Mesendoderm (in vitro differentiated cells): ENCODE measurements at places on chromosomes 2 and 18.

DNA sequence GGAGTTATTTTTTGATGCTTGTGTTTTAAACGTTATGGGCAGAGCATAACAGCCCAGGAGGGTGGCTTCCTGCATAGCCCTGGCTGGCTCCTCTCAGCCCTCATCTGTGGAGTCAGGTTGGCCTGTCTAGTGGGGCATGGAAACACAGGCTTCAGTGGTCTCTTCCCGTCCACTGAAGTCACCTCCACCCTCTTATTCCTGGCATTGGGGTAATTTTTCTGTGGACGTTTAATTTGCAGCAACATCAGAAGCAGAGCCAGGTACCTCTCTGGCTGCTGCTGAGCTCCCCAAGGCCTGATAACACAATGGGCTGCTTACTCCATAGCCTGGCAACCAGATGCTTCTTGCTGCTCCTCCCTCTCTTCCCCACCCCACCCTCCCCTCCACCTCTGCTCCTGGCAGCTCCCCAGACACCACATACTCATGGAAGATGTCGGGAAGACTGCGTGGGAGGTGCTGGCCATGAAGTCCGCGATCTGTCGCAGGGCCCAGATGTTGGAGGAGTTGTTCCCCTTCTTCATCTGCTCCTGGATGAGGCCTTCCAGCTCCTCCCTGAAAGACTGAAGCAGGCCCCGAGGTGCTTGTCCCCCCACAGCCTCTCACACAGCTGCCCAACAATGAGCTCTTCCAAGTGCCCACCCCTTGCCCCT is 64.0 kb downstream of the ADD2 start:
- no peaks in the 10 kb centered on the region for H3K36me3 ChIP-seq
- DNase-seq: peak; percentile 26

GRCh38 chr2:20578895-20579825 is 71.7 kb downstream of the HS1BP3 start:
- H3K27ac ChIP-seq: peak overlapping the region; percentile 65
- H3K4me1 ChIP-seq: peaks cover 6% of the 10 kb centered on the region

DNA sequence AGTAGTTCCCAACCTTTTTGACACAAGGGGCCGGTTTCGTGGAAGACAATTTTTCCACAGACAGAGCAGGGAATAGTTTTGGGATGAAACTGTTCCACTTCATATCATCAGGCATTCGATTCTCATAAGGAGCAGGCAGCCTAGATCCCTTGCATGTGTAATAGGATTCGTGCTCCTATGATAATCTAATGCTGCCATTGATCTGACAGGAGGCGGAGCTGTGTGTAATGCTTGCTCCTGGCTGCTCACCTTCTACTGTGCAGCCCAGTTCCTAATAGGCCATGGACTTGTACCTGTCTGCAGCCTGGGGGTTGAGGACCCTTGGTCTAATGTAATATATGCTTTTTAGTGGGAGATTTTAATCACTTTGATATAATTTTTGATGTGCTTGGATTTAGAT is 188.7 kb upstream of the KLHL14 start:
- H3K36me3 ChIP-seq: no peaks in the 10 kb centered on the region
- H3K4me1 ChIP-seq: no peaks in the 10 kb centered on the region
- DNase-seq: no peak
- no peak overlapping the region for H3K4me3 ChIP-seq
- no peak overlapping the region for H3K27ac ChIP-seq
- no peaks in the 10 kb centered on the region for H3K27me3 ChIP-seq

GRCh38 chr2:28981016-28981441 is at the start of gene TOGARAM2:
TSS of gene TOGARAM2 (plus strand) at chr2:28981298. CDS start at chr2:28994835, 13,537 bp downstream.
- no peak within 1 kb of the TSS for H3K4me3 ChIP-seq
- H3K4me1 ChIP-seq: no peaks in the 10 kb centered on the region
- no peak within 1 kb of the TSS for H3K27ac ChIP-seq
- no peaks in the 10 kb centered on the region for H3K27me3 ChIP-seq
- no peaks in the 10 kb centered on the region for H3K36me3 ChIP-seq
- DNase-seq: no peak

DNA sequence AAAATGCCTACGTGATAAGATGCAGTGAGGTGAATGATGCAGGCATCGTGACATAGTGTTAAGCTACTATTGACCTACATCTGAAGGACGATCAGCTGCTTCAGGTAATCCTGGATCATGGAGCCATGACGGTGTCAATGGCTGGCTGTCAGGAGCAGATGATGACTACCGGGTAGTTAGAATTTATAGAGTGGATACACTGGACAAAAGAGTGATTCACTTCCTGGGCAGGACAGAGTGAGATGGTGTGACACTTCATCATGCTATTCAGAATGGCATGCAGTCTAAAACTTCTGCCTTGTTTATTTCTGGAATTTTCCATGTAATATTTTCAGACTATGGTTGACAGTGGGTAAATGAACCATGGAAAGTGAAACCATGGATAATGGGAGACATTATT is 29.5 kb downstream of the METTL8 start:
- H3K27ac ChIP-seq: no peak overlapping the region
- H3K36me3 ChIP-seq: no peaks in the 10 kb centered on the region
- peaks cover under 1% of the 10 kb centered on the region for H3K4me1 ChIP-seq
- no peak overlapping the region for H3K4me3 ChIP-seq
- DNase-seq: no peak

- H3K27ac ChIP-seq: no peak overlapping the region
- H3K36me3 ChIP-seq: peaks cover 5% of the 10 kb centered on the region
- no peak overlapping the region for H3K4me3 ChIP-seq
- H3K27me3 ChIP-seq: no peaks in the 10 kb centered on the region
- H3K4me1 ChIP-seq: no peaks in the 10 kb centered on the region
- DNase-seq: no peak
Measured at GRCh38 chr18:49788327-49788898, 24.9 kb downstream of the ACAA2 start.

DNA sequence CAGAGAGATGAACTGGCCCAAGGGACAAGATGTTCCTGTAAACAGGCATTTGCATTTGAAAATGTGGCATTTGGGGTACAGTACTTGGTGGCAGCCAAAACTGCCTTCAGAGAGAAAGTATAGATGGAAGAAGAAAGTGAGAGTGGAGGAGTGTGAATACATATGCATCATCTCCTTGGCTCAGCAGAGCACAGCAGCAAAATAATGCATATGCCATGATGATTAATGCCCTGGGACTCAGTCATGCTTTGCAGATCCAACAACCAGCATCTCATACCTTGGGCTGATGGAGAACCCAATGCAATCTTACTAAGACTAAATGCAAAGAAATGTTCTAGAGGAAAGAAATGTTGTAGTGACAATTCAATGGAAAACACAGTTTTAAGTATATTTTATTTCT is 29.7 kb upstream of the CYTIP start:
- H3K36me3 ChIP-seq: no peaks in the 10 kb centered on the region
- H3K27me3 ChIP-seq: no peaks in the 10 kb centered on the region
- DNase-seq: no peak
- H3K27ac ChIP-seq: no peak overlapping the region
- no peak overlapping the region for H3K4me3 ChIP-seq
- H3K4me1 ChIP-seq: peaks cover 3% of the 10 kb centered on the region

GRCh38 chr2:195560209-195560895 is 96.7 kb upstream of the SLC39A10 start:
- no peaks in the 10 kb centered on the region for H3K4me1 ChIP-seq
- no peaks in the 10 kb centered on the region for H3K36me3 ChIP-seq
- H3K27me3 ChIP-seq: no peaks in the 10 kb centered on the region
- no peak for DNase-seq
- no peak overlapping the region for H3K4me3 ChIP-seq
- no peak overlapping the region for H3K27ac ChIP-seq

DNA sequence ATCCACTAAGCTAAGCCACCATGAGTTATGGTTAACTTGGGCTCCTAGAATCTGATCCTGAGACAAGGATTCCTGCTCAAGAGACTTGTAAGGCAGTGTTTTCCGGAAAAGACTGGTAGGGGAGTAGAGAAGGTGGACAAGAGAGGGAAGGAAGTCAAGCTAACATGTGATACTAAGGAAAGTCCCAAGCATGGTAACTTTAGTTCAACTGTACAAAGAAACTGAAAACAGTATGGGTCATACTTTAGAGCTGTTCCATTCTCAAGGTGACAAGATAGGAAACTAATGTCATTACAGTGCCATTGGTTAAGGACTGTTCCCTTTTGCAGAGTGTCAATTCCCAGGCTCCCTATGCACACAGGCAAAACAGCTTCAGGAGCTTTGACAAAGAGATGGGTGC is 5.8 kb downstream of the MYO5B start:
- H3K36me3 ChIP-seq: no peaks in the 10 kb centered on the region
- DNase-seq: no peak
- peaks cover 24% of the 10 kb centered on the region for H3K27me3 ChIP-seq

- H3K4me3 ChIP-seq: no peak overlapping the region
- H3K36me3 ChIP-seq: no peaks in the 10 kb centered on the region
- H3K4me1 ChIP-seq: no peaks in the 10 kb centered on the region
- H3K27ac ChIP-seq: no peak overlapping the region
Measured at GRCh38 chr18:73101977-73102376, 234.2 kb upstream of the NETO1 start.

DNA sequence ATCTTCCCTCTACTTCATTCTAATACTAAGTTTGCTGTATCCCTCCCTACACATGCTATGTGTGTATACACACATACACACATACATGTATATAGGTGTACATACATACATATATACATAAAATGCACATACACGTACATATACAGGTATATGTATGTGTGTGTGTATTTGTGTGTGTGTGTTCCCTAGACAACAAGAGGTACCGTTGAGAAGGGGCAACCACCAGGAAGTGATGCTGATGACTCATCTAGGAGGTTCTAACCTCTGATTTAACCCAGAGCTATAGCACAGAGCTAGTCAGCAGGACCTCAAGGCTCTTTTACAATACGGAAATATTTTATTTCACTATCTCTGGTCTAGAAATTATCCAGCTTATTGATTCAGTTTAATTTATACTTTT is 139.2 kb downstream of the LAMA3 start:
- no peaks in the 10 kb centered on the region for H3K4me1 ChIP-seq
- no peaks in the 10 kb centered on the region for H3K36me3 ChIP-seq

GRCh38 chr2:54770676-54771075 is 47.2 kb downstream of the EML6 start:
- H3K4me1 ChIP-seq: no peaks in the 10 kb centered on the region
- DNase-seq: no peak
- no peak overlapping the region for H3K4me3 ChIP-seq

DNA sequence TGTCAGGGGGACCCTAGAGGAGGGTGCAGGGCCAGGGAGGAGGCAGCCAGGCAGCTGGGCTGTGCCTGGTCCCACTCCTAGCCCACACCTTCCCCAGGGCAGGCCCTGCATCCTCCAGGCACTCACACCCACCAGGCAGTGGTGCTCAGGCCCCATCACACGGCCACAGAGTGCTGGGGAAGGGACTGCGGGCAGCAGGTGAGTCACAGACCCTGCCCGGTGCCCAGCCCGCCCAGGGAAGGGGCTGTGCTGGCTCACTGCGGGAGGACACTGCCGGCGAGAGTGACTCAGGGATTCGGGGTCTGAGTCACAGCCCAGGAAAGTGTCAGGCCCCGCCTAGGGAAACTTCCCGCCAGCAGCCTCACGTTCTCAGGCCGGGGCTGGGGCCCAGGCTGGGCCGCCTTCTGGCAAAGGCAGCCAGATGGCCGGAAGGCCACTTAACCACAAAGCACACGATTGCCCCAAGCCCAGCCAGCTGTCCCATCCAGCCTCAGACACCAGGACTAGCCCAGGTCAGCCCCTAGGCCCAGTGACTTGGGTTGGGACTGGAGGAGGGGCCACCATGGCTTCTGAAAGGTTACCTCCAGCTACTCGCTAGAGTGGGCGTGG is 42.2 kb downstream of the BIN1 start:
- no peaks in the 10 kb centered on the region for H3K27me3 ChIP-seq
- no peak overlapping the region for H3K4me3 ChIP-seq
- peak overlapping the region; percentile 25 for H3K27ac ChIP-seq
- H3K4me1 ChIP-seq: peaks cover 5% of the 10 kb centered on the region

- H3K27me3 ChIP-seq: peaks cover 26% of the 10 kb centered on the region
- no peak within 1 kb of the TSS for H3K27ac ChIP-seq
- no peaks in the 10 kb centered on the region for H3K36me3 ChIP-seq
- no peak within 1 kb of the TSS for H3K4me3 ChIP-seq
- DNase-seq: peak; percentile 35
Measured at GRCh38 chr2:98935777-98936352, at the start of gene CRACDL. TSS of gene CRACDL (minus strand) at chr2:98936225. CDS start at chr2:98846800, 89,425 bp downstream.

DNA sequence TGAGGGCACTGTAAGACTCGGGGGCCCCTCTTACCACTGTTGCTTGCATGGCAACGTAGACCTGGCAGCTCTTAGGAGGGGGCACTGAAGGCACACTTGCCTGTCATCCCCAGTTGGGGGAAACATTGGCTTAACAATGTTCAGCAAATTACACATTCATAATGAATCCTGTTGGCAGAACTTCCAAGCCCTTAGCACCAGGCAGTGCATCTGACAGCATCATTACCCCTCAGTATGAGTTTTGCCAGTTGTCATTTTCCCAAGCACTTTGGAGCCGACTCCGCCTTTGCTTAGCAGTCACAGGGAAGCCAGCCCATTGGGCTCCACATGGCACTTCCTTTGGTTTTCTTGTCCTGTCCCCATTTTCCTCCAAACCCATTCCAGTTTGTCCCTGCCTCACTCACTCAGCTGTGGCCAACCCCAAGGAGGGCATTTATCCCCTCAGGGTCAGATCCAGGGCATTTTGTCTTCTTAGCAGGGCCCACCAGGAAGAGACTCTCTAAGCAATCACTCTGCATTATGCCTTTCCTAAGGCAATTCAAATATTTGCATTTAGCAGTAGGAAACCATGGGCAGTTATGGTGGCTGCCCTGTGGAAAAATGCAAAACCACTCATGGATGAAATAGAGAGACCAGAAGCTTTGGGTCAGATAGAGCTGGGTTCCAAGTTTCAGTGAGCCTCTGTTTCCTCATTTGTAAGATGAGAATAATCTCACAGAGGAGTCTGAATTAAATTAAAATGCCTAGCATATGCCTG is 73.9 kb downstream of the VSNL1 start:
- no peak overlapping the region for H3K4me3 ChIP-seq
- no peak overlapping the region for H3K27ac ChIP-seq
- no peaks in the 10 kb centered on the region for H3K27me3 ChIP-seq
- H3K36me3 ChIP-seq: no peaks in the 10 kb centered on the region
- DNase-seq: no peak

- no peaks in the 10 kb centered on the region for H3K36me3 ChIP-seq
- no peak overlapping the region for H3K4me3 ChIP-seq
- H3K27me3 ChIP-seq: no peaks in the 10 kb centered on the region
- H3K27ac ChIP-seq: no peak overlapping the region
- no peaks in the 10 kb centered on the region for H3K4me1 ChIP-seq
Measured at GRCh38 chr2:31476511-31477180, 62.1 kb upstream of the XDH start.

GRCh38 chr18:70022636-70023035 is 75.0 kb upstream of the CD226 start:
- H3K4me1 ChIP-seq: no peaks in the 10 kb centered on the region
- no peaks in the 10 kb centered on the region for H3K27me3 ChIP-seq
- DNase-seq: no peak
- H3K36me3 ChIP-seq: no peaks in the 10 kb centered on the region

- H3K27me3 ChIP-seq: no peaks in the 10 kb centered on the region
- peaks cover 28% of the 10 kb centered on the region for H3K4me1 ChIP-seq
- DNase-seq: no peak
Measured at GRCh38 chr2:101766337-101766736, 68.8 kb downstream of the MAP4K4 start.

DNA sequence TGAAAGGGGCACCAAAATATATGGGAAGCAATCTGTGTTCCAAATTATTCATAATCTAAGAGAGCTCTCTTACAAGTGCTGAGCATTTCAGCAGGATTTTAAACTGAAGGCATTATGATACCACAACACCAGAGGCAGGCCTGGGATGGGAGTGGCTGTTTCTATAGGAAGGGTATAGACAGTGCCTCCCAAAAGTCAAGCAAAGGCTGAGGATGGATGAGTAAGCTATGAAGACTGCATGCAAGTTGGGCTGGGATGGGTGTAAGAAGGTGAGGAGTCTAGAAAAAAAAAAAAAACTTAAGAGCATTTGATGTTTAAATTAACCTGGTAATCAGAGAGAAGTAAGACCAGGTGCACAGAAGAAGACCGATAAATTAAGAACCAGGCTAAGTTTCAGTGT is 132.5 kb downstream of the OSR1 start:
- H3K27me3 ChIP-seq: no peaks in the 10 kb centered on the region
- H3K36me3 ChIP-seq: no peaks in the 10 kb centered on the region
